Cortex of kidney (tissue), 1 donor: ENCODE measurements at places on chromosomes 1 and 21.

GRCh38 chr1:35319988-35320713, 51.6 kb downstream of the ZMYM4 start:
- no peak for DNase-seq

DNA sequence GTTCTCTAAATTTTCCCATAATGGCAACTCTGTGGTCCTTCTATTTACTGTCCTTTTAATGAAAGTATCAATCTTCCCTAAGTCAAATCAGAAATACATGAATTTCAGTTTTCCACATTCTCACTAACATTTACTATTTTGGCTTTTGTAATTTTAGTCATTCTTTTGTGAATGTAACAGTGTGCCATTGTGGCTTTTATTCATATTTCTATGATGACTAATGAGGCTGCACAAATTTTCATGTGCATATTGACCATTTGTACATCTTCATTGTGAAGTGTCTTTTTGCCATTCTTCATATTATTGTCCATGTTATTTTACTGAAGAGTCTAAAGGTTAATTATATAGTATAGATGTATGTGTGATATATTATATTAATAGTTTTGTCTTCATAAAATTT, 431.0 kb upstream of the BRINP3 start:
- DNase-seq: no peak

DNA sequence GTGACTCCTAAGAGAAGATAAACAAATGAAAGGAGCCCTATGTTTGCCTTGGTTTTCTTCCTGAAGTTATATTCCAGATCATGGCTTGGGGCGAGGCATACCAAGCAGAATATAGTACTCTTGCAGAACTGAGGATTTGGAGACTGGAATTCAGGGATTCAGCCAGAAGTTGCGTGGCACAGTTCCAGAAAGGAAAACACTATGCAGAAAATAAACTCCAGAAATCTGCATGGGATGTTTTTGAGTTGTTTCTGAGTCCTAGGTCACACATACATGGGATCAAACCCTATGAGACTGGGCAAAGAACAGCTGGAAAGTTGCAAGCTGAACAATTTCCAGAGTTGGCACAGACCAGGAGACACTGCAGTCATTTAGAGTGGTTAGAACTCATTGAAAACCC, 42.9 kb upstream of the IFFO2 start:
- DNase-seq: no peak

- DNase-seq: no peak
Observed at GRCh38 chr1:167517535-167518330, 596 bp downstream of the CD247 start.

DNA sequence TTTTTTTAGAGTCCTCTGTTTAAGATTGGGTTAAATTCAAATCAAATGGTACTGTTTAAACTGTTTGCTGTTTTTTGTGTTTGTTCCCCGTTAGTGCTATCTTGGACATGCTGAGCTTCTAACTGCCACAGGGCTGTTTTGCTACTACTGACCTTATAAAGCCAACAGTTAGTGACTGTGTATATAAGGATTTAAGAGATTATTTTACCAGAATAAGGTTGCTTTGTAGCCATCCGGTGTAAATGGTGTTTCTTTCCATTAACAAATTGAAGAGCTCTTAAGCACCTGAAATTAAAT, 37.0 kb downstream of the ZNF281 start:
- DNase-seq: no peak

DNA sequence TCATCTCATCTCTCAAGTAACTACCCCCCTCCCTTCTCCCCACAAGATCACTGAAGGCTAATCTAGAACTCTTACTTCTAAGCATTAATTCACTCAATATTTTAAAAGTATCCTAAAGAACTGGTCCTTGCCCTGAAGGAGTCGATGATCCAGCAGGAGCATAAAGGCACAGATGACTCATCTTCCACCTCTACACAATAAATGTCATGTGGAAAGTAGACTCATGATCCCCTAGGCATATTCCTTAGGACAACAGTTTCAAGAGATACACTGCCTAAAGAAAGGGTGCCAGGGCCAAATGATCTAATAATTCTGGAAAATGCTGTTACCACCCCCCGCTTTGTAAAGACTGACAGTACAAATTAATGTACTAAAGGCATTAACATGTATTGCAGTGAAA, 85.8 kb upstream of the DIRAS3 start:
- DNase-seq: no peak

DNA sequence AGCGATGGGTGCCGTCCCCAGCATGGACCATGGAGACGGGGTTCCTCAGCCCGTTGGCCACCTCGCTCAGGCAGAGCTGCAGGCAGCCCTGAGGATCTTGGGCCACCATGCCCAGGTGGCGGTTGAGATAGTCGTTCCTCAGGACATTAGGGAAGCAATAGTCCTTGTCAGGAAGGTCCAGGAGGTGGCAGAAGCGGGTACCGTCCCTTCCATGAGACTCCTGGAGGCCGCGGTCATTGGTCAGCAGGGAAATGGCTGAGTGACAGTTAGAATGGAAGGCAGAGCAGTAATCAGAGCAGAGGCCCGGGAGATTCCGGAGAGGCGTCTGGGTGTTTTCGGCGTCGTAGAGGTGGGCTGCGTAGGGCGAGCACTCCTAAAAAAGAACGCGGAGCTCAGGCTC, 4.1 kb downstream of the HHIPL2 start:
- DNase-seq: no peak

DNA sequence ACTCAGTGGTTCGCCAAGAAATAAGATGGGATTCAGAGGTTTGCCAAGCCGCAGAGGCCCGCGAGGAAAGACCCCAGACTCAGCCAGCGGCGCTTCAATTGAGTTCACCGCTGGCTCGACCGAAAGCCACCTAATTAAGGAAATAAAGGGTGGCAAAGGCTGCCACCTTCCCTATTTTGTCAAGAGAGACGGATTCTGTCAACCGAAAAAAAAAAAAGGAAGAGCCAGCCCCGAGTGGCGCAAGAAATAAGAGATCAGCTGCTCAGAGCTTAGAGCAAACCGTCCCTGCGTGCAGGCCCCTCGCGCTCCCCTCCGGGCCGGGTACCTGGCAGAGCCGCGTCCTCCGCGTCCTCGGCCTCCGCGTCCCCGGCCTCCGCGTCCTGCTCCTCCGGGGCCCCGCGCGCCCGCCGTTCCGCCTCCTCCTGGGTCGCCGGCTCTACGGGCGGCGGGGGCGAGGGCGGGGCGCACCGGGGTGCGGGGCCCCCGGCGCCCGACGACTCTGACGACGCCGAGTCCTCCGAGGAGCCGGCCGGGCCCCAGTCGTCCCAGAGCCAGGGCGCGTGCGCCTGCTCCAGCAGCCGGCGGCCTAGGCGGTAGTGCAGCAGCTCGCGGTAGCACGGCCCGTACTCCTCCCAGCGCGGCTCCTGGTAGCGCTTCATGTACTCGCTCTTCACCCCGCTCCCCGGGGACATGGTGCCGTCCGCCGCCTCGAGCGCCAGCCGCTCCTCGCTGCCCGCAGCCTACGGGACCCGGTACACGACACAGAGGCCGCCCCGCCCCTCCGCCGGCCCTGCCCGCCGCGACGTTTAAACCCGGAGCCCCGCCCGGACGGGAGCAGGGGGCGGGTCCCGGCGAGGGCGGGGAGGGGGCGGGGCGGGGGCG, 832 bp downstream of the CCSAP start:
- DNase-seq: no peak

GRCh38 chr1:222392556-222392955, 155.3 kb downstream of the HHIPL2 start:
- DNase-seq: no peak

GRCh38 chr1:14010476-14010875, 310.5 kb downstream of the PRDM2 start:
- no peak for DNase-seq

DNA sequence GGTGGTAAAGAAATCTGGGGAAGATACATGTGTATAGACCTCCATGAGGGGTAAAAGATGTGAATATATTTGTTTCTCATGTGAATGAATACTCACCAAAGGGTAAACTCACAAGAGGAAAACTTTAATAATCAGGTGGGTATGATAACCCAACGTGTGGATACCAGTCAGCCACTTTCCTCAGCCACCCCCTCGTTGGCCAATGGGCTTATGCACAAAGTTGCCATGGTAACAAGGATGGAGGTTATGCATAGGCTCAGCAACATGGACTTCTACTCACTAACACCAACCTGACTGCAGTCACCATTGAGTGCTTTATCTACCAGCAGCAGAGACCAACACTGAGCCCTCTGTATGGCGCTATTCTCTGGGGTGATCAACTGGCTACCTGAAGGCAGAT, 424.4 kb downstream of the DUSP10 start:
- DNase-seq: no peak

DNA sequence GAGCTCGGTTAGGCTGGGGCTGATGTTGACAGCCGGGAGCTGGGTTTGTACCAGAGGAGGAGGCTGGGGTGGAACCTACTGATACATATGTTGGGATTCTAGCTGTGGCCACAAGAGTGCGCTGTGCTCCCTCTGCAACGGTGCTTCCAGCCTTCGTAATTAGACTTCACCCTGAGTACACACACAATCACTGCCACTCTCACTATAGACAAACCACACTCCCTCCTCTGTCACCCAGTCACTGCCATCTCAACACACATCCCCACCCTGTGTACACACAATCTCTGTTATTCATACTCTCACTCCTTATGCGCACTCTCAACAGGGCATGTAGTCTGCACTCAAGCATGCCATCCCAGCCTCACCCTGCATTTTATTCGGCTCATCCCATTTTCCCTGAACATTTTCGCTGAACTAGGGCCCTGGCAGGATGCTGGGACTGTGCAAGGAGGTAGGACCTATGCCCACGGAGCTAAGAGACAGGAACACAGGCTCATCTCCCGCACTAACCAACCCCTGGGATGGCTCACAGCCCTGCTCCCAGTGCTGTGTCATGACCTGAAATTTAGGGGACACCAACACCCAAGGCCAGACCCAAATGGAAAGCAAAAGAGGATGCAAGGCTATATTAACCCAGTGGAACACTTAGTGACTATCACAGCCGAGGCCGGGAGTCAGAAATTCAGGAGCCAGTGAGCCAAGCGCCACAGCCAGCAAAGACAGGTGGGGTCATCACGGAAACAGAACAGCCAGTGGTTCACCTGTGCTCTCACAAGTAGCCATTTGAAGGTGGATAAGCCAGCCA, 5.7 kb downstream of the GJB3 start:
- no peak for DNase-seq

GRCh38 chr1:10504249-10504648, 29.5 kb downstream of the PEX14 start:
- no peak for DNase-seq

DNA sequence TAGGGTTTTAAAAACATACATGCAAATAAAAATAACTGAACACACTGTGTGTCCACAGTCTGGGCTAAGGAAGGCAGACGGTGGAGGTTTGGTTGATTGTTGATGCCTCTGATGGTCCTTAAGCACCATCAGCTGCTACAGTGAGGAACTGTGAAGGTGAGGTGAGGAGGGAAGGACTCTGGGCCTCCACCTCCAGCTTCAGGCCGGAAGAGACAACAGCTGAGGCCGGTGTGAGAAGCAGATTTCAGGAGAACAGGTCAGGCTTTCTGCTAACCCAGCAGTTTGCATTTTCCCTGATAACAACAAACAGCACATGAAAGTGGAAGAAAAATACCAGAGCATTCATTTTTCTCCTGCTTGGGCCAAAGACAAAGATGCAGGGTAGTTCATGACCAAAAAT, 189.9 kb upstream of the AJAP1 start:
- no peak for DNase-seq
